ENCODE measurements at places on chromosomes 12 and 14. TPM values are rescaled to one million over a fixed set of nuclear protein-coding genes. Genes with fewer than 3 reads are reported as not detected.

The SPIC gene
- not detected for total RNA-seq

The LTBR gene
- 71.6 TPM for total RNA-seq

The SLC5A8 gene
- total RNA-seq: not detected

The AMDHD1 gene
- total RNA-seq: 0.14 TPM

The PLA2G1B gene
- total RNA-seq: not detected

Measured in smooth muscle cell of bladder (primary cell).